ENCODE measurements at places on chromosomes 6 and 20.

DNA sequence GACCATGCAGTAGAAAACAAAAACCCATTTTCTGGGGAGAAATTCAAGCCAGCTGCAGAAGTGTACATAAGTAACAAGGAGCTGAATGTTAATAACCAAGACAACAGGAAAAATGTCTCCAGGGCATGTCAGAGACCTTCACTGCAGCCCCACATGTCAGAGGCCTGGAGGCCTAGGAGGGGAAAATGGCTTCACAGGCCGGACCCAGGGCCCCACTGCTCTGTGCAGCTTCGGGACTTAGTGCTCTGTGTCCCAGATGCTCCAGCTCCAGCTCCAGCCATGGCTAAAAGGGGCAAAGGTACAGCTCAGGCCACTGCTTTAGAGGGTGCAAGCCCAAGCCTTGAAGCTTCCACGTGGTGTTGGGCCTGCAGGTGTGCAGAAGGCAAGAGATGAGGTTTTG lies 43.6 kb downstream of the HACE1 start:
- DNase-seq: no peak

DNA sequence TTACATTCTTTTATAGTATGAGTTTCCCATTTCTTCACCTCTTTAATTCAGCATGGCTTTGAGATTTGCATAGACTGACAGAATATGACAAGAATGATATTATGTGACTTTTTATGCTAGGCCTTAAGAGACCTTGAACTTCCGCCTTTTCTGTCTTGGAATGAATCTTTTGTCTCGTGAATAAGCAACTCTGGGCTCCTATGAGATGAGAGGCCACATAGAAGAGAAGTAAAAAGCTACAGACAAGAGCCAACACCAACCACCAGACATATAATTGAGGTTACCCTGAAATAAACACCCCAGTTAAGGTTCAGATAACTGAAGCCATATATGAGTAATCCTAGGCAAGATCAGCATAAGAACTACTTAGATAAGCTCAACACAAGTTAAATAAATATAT lies 600.8 kb downstream of the MEI4 start:
- no peak for DNase-seq

DNA sequence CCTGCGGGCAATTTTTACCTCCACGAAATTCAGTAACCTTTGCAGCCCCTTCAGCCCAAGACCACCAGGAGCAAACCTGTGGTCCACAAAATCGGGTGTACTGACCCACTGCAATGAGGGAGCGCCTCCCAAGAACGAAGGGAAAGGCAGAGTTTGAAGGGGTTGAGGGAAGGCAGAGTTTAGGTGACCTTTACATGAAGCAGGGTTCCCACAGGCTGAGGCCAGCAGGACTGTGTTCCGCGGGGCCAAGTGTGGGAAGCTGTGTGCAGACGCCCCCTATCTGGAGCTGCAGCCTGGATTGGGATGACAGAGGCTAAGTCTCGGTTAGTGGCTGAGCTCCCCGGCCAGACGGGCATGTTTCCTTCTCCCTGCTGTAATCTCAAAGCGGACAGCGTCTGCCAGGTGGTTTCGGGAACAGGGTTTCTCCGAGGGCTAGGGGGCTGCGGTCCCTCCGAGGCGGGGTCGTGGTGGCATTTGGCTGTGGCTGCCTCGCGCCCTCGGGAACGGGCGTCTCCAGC lies 826 bp upstream of the PYGB start:
- no peak for DNase-seq

GRCh38 chr6:70380252-70380651 lies 33.1 kb upstream of the FAM135A start:
- DNase-seq: no peak

- DNase-seq: no peak
Observed at GRCh38 chr6:68709882-68710281, 74.8 kb downstream of the ADGRB3 start.

DNA sequence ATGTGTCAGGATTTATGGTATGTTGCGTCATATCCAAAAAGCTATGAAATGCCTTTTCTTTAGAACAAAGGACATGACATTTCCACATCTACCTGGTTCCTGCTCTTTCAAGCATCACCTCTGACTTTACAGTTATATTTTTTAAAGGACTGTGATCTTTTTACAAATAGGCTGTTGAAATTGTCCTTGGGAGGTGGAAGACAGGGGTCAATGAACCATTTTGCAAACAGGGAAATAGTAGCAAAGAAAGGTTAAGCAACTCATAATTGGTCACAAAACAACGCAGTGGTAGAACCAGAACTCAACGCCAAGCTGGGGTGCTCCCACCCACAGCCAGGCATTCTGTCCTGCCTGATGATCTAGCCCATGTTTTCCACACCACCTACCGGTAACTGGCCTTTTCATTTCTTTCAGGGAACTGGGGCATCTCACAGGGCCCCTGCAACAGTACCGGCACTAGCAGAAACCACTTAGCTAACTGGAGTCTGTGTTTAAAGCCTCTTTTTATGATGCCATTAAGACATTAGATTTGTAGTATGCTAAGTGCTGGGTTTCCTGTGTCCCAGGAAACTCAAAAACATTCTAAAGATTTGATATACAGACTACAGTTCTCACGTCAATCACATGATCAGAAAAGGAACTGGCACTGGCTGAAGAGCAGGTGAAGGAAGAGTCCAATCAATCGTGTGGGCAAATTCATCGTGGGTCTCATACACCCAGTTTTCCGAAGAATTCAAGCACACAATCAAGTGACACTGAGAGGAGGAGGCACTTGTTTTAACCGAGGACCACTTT lies 13.9 kb downstream of the ZNF217 start:
- DNase-seq: no peak

DNA sequence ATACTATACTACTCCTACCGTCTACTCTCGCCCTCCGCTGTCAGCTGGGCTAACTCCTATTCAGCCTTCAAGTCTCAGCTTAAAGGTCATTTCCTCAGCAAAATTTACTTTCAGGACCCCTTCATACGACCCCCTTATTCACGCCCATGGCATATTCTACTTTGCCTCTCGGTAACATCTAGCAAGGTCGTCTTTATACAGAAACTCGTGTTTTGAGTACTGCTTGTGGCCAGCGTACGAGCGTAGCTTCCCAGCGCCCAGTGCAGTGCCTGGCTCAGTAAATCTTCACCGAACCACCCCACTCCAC lies 546 bp downstream of the CRNKL1 start:
- DNase-seq: no peak

GRCh38 chr6:39378960-39379425 lies 56.5 kb upstream of the KCNK16 start:
- no peak for DNase-seq

- DNase-seq: no peak
Observed at GRCh38 chr6:44053760-44054556, 73.3 kb downstream of the MRPL14 start.

DNA sequence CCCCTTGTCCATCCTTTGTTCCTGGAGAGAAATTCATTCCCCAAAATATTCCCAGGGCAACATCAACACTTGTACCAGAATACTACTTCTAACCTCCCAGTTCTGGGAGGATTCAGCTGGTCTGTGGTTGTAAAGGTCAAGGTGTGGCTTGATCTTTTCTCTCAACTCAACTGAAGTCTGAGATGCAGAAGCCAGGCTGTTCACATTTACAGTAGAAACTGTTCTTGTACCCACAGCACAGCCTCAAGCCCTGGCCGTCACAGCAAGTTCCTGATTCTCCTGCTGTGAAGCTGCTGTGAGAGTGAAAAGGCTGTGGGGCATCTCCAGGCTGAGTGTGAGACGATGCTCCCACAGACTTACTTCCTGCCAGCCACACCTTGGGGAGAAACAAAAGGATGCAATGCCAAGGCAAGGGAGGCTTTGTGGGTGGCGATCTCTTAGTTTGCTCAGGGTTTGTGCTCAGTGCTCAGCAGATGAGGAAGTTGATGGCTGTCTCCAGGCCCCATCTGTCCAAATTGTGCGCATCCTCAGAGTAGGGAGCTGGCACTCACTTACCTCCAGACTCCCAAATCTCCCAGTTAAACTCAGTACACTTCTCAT lies 143.9 kb upstream of the FOXA2 start:
- no peak for DNase-seq

DNA sequence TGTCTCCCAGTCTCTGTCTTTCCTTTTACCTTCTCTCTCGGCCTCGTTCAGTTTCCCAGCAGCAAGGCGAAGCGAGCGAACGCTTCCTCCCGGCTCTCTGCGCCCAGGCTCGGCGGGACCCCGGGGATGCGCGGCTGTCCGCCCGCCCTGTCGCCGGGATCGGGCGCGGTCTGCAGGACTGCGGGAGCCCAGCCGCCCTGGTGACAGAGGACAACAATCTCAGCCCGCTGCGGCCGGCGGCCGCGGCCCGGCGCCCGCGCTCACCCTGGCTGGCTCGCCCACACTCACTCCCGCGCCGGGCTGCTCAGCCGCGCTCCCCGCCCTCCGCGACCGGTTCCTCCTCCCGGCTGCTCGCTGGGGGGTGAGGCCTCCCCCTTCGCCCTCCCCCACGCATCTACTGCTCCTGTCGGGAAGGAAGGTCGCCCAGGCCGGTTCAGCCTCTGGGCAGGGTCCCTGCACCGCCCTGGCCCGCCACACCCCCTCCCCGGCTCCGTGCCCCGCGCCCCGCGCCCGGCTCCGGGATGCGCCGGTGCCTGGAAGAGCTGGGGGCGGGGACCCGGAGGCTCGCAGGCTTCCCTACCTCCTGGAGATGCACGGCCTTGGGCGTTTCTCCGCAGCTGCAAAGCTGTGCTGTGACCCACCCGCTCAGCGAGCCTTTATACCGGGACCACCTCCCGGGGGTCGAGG lies 410 bp downstream of the SYNE1 start:
- DNase-seq: no peak

- no peak for DNase-seq
Observed at GRCh38 chr6:143605906-143606521, 71.8 kb upstream of the PHACTR2 start.

DNA sequence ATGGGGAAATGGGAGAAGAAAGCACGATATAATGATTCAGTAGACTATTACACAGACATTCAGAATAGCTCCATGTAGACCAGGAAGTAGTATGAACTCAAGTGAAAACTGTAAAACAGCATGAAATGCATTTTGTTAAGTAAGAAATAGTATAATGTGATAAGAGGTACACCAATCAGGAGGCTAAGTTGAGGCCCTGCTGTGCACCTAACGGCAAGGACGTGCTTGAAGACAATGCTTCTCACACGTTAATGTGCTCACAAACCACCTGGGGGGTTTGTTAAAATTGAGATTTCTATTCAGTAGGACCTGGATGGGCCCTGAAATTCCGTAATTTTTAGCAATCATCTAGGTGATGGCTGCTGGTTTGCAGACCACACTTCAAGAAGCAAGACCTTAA lies 178.9 kb upstream of the SULF2 start:
- DNase-seq: no peak

- DNase-seq: no peak
Observed at GRCh38 chr6:121297694-121298093, 36.6 kb downstream of the TBC1D32 start.

Data from KG1 (cell line).